ENCODE measurements at places on chromosomes 5 and 9.

- DNase-seq = no peak
Measured at GRCh38 chr9:129485145-129485774, 135.6 kb downstream of the C9orf50 start.

GRCh38 chr5:73215891-73216610 lies 43.1 kb downstream of the TMEM174 start:
- DNase-seq = no peak

DNA sequence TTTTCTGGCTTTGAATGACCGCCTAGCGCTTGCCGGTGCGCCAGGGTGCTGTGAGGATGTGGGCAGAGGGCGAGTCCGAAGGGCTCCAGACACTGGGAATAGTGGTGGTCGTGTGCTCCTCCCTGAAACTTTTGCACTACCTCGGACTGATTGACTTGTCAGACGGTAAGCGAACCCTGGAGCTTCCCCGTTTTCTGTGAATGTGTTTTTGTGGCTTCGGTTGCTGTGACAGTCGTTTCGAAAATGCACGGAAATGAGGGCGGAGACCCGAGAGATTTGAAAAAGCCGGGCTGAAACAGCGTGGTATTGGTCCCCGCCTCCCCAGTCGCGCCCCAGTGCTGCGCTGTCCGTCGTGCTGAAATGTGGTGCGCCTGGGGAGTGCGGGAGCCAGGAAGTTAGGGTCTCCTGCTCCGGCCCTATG lies 102.5 kb upstream of the GABRP start:
- no peak for DNase-seq

DNA sequence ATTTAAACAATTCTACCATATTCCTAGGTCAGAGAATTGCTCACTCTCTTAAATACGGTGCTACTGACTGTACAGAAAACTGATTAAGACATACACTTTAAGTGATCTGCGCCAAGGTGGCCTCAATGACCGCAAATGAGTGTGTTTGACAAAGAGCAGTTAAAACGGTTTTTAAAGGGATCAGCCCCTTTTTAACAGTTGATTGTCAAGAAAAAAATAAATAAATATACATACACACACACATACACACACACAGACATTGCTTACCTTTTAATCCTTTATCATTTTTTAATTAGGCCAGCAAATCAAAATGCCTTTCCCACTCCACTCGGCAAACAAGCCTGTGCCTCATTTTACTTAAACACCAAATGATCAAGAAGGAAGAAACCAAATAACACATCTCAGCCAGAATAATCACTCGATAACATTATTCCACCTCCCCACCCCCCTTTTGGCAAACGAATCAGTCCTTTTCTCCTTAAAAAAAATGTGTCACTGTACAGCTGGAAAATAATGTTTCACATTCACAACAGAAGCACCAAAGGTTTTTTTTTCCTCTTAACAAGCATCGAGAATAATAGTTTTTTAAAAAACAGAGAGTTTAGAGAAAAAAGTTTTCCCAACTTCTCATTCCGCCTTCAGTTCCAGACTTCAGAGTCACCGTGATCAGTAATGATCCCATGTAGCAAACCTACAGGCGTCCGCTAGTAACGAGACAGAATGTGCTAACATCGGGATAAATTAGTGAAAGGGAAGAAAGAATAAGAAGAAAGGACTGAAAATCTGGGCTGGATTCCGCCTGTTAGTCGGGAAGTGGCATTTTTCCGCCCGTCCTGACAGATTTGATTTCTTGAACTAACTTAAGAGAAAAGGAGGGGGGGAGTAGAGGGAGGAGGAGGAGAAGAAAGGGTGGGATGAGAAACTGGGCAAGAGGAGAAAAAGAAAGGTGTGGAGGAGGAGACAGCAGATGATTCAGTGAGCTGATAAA lies at the start of gene ZNF608:
Gene ZNF608 (minus strand): TSS at position 712 of the 988 bp plus-strand sequence. CDS start 1,650 bp downstream, outside the sequence.
- DNase-seq = no peak

GRCh38 chr5:36696059-36696673 lies 89.8 kb downstream of the SLC1A3 start:
- no peak for DNase-seq

GRCh38 chr9:2040828-2041227 lies 25.7 kb downstream of the SMARCA2 start:
- no peak for DNase-seq

DNA sequence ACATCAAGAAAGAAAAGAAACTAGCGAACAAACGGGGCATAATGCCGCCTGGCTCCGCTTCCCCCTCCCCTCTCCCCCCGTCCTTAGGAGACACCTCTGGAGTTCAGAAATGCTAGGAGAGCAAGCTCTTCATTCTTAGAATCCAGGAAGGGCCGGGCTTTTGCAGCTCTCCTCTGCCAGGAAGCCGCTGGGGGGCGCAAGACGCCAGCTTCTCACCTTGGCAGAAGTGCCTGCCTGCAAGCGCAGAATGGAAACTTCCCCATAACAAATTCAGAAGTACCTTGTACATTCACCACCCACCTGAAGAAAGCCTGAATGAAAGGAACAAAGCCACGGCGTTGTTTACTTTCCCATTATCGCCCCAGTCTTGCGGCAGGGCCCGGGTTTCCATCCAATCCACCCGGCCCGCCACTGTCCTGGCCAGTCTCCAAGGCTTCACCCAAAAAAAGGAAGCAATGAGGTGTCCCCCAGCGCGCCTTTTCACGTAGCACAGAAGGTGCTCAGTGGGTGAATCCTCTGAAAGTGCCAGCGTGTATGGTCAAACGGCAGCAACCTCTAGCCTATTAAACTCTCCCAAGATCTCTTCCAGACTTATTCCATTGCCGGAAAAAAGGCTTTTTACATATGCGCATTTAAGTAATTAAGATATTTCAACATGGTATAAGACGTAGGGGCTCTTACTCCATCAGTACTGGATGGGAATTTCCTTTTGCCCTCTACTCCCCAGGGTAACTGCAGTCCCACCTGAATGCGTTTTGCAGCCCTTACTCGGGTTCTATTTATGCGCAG lies 1.6 kb upstream of the GADD45G start:
- DNase-seq = peak; percentile 76

GRCh38 chr5:124212934-124213333 lies 533.5 kb downstream of the ZNF608 start:
- DNase-seq = no peak

DNA sequence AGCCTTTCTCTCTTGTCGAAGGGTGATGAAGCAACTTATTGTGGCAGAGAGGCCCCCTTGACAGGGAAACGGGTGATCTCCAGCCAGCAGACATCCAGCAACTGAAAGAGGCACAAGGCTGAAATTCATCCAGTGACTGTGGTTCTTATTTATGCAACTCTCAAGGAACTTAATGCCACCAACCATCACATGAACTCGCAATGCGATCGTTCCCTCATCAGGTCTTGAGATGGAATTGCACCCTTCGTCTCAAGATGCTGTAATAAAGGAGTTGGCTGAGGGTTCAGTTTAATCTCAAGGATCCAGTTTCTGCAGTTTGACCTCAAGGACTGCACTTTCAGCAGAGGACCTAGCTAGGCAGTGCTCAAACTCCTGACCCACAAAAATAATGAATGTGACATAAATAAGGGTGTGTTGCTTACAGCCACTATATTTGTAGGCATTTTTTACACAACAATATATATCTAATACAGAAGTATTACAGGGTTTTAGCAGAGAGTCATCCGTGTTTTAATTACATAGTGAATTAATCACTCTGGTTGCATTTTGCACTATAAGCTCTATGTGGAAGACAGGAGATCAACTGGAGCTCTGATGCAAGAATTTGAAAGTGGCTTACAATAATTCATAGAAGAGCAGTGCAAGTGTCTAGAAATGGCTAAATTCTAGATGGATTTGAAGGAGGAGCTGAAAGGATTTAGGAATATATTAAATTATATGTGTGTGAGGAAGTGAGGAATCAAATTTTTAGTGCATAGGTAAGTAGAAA lies 957.8 kb upstream of the CTNND2 start:
- DNase-seq = no peak

DNA sequence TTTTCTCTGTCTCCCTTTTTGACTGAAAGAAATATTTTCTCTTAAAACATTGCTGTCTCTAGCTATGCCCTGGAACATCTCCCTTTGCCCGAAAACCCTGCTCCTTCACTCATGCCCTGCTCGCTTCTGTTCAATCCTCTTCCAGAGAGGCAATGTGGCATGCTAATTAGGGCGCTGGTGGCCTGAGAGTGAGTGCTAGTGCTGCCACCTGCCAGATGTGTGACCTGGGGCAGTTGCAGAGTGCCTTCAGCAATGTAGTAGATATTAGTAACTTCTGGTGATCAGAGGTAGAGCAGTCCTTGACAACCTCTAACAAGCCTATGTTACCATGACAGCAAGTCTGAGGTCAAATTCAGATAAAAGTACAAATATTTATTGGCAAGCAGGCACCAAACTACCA lies 119.5 kb upstream of the OSMR start:
- DNase-seq = no peak

DNA sequence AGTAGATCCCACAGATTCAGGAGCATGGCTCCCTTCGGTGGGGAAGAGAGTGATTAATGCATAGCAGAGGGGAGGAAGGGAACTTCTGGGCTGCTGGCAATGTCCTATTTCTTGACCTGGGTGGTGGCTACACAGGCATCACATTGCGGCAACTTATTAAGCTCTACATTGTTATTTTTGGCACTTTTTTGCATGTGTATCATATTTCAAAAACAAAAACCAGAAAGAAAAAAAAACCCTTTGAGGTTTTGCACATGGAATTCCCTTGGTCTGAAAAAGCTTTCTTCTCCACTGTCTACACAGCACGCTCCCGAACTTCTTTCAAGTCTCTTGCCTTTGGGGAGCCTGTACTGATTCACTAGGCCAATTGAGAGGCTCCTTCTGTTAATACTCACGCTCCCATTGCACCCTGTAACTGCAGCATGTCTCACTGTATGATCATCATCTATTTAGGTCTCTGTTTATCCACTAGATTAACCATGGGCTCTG lies 25.1 kb downstream of the CEMIP2 start:
- no peak for DNase-seq

DNA sequence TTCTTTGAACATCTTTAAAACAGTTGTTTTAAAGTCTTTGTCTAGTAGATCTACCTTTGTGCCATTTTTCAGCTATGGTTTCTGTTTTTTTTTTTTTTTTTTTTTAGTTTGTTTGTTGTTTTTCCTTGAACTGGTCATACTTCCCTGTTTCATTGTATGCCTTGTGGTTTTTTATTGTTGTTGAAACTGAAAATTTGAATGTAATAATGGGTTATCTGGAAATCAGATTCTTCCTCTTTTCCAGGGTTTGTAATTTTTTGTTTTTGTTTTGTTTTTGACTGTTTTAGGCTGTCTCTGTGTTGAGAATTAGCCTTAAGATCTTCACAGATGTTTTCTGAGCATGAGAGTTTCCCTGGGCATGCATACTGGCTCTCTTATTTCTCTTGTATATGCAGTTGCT lies 269.6 kb upstream of the DAP start:
- DNase-seq = no peak

DNA sequence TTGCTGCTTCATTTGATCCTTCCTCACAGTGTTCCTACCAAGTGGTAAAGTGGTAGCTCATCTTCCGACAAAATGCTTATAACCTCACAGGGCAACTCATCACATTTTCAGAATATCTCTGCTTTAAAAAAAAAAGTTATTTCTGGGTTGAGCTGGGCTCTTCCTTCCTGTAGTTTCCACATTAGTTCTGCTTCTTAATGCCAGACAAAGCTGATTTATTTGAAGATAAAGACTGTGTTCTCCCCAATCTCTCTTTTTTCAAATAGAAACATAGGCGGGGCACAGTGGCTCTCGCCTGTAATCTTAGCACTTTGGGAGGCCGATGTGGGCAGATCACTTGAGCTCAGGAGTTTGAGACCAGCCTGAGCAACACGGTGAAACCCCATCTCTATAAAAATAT lies 273.1 kb downstream of the ACTL7B start:
- no peak for DNase-seq

DNA sequence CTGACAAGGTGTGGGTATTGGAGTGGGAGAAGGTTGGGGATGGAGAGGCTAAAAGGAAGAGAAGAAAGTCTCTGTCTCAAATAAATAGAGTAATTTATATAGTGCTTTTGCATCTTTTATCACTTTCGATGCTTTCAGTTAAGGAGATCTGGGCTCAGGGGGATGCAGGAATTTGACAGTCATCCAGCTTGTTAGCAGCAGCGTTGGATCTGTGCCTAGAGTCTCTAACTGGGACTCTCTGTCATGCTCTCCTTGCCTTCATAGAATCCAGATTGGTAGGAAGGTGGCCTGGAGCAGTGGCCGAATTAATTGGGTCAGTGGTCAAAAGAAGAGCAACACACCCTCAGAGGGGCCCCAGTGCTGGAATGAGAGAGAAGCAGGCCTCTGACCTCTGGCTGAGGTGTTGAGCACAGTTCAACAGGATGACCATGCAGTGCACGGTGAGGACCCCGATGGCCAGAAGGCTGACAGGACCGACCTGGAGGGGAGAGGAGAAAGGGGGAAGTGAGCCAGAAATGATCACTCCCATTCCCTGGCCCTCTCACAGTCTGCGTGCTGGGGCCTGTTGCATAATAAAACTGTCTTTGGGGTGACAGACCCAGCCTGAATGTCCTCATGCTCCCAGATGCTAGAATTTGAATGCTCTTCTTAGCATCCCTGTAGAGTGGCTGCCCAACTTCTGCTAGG lies 7.6 kb downstream of the SLC36A3 start:
- no peak for DNase-seq

DNA sequence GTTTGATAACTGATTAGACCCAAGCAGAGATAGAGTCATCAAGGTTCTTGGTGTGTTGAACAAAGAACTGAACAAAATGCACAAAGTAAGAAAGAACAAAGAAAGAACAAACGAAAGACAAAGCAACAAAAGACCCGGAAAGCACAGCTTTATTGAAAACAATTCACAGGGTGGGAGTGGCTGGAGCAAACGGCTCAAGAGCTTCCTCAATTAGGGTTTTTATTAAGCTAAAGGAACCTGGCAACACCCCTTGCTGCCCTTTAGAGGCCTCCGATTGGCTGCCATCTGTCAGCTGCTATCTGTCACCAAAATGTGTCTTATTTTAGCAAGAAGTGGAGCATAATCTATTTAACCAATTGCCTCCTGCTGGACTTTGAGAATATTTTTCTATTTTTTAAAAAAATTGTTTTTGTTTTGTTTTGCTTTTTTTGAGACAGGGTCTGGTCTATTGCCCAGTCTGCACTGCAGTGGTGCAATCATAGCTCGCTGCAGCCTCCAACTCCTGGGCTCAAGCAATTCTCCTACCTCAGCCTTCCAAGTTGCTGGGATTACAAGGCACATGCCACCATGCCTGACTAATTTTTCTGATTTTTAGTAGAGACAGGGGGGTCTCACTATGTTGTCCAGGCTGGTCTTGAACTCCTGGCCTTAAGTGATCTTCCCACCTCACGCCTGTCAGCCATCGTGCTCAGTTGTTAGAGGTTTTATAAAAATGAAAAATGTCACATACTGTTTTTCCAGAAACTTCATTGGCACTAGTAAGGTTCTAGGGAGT lies 7.7 kb upstream of the ABO start:
- no peak for DNase-seq

GRCh38 chr5:39437467-39437866 lies 12.7 kb upstream of the DAB2 start:
- DNase-seq = no peak

All from NCI-H1436 treated with DMSO at 0.1 percent for 48 hours (cell line).